Activated CD4-positive, alpha-beta T cell treated with anti-CD3 and anti-CD28 coated beads for 24 hours (primary cell): ENCODE measurements at places on chromosomes 2 and 18.

DNA sequence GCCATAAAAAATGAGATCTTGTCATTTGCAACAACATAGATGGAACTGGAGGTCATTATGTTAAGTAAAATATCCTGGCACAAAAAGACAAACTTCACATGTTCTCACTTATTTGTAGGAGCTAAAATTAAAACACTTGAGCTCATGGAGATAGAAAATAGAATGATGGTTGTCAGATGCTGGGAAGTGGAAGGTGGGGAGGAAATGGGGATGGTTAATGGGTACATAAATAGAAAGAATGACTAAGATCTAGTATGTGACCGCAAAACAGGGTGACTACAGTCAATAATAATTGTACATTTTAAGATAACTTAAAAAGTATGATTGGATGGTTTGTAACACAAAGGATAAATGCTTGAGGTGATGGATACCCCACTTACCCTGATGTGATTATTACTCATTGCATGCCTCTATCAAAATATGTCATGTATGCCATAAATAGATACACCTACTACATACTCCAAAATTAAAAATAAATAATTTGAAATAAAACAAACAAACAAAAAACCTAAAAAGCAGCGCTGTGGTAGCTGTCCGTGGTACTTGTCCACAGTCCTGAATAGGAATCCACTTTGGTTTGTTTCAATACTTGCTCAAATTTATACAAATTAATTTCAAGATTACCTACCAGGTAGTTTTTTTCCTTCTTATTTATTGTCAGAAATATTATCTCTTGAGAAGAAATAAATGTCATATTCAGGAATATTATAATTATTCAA is 224.5 kb downstream of the DLGAP1 start:
- no peak for DNase-seq

GRCh38 chr18:76806301-76806700 is 16.1 kb upstream of the ZNF236 start:
- no peak for DNase-seq

GRCh38 chr2:164976301-164976700 is 21.0 kb upstream of the SLC38A11 start:
- DNase-seq: no peak

- DNase-seq: no peak
Measured at GRCh38 chr2:8053216-8053615, 628.6 kb upstream of the ID2 start.

GRCh38 chr2:25372405-25373268 is 30.9 kb upstream of the DNMT3A start:
- no peak for DNase-seq

GRCh38 chr2:45626387-45627221 is 15.5 kb upstream of the SRBD1 start:
- DNase-seq: no peak

DNA sequence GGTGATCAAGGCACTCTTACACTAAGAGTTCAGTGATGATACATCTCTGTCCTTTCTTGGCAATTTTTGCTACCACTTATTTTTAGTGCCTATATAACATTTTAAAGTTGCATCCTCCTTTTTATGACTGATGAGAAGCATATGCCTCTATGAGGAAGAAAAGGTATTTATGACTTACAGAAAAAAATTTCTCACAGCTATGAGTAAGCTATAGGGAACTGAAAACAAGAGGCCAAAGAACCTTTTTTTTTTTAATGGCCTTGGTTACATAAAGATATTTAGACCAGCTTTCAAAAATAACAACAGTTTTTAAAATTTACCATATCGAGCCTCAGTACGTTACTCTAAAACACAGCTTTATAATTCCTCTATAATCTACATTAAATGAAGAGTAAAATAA is 21.3 kb downstream of the MBD5 start:
- DNase-seq: no peak

- DNase-seq: peak; percentile 34
Measured at GRCh38 chr2:43224571-43225092, 1.8 kb downstream of the ZFP36L2 start.

DNA sequence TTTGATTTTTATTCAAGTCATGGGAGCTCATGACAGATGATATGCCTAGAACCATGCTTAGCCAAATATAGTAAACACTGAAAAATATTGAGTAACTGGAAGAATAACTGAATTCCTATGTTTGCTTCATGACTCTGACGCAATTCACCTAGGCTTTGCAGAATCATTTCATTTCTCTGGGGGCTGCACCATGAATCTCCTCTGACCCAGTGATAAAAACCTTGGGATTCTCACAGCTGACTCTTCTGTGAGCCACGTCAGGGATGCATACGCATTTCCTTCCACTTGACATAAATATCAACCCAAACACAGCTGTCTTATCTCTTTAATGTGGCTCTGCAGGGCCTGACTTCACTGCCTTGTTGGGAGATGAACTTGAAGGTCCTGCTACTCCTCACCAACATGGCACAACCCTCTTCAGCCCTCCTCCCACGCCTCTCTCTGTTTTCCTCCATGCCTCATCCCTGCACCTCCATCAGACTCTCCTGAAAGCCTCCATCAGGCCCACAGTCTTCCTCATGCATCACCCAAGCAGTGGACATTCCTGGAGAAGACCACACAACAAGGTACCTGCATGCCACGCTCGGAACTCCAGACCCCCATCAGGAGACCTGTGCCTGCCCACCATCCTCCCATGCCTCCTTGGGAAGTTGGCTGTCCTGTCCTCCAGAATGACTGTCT is 29.8 kb downstream of the COL6A3 start:
- no peak for DNase-seq

DNA sequence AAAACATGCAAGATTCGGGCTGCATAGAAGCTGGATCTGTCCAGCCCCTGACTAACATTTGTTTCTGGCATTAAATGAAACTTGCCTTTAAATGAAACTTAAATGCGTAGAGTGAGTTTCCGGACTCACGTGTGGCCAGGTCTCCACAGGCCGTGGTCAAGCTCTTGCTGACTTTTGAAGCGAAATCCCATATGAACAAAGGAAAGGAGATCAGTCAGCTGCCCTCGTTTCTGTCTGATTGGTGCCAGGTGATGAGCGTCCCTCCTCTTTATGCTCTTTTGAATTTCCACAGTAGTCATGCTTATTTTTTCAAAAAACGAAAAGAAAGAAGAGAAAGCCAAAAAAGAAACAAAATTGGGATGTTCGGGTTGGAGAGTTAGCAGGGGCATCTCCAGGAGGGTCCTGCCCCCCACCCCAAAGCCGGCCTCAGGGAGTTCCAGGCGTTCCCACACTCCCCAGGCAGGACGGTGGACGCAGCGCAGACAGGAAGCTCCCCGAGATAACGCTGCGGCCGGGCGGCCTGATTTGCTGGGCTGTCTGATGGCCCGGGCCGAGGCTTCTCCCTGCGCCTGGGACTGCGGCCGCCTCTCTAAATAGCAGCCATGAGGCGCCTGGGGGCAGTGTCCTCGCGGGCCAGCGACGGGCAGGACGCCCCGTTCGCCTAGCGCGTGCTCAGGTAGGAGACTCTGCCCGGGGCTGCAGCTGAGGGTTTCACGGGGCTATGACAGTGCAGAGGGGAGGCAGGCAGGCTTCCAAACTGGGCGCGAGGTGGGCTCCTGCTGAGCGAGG is at the start of gene COLEC11:
COLEC11 (plus strand) TSS at position 620 of the 789 bp plus-strand sequence. CDS start 9,229 bp downstream, outside the sequence.
- DNase-seq: no peak

- DNase-seq: no peak
Measured at GRCh38 chr2:209940936-209941335, 61.5 kb upstream of the RPE start.

DNA sequence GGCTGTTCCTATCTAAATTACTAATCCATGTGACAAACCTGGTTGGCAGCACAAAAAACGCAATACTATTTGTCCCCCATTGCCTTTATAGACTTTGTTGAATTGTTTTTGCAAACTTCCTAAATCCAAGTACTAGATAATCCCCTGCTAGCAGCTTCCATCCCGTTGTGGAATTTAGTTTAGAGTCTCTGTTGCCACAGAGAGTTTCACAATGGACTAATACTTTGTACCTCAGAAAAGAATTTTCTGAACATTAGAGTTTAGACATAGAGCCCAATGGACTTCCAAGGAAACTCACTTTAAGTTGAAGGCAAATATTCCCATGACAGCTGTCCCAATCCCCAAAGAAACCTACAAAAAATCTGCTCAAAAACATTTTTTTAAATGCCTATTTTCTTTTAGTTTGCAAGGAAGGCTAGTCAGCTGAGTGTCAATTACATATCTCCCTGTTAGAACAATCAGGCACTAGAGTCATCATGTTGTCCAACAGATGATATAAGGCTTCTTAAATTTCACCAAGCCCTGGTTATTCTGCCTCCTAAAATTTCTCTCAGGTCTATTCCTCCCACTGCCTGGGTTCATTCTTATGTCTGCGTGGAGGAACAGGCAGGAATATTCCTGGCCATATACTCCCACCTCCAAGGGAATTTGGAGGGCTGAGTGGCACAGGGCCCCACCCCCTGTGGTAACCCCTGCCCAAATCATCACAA is 27.2 kb downstream of the RNF152 start:
- no peak for DNase-seq

DNA sequence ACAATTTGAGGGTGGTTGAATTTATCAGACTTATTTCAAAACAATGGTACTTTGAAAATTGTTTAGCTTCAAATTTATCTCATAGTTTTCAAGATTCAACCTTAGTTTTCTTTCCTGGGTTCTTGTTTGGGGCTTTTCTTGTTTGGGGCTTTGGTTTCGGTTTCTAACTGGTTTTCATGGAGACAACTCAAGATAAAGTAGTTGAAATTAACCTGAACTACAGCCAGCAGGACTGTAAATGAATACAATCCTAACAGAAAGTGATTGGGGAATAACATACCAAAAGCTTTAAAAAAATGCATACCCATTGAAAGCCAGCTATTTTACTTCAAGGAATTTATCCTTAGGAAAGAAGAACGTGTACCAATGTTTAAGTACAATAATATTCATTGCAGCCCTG is 133.5 kb upstream of the SLC14A2 start:
- DNase-seq: no peak

DNA sequence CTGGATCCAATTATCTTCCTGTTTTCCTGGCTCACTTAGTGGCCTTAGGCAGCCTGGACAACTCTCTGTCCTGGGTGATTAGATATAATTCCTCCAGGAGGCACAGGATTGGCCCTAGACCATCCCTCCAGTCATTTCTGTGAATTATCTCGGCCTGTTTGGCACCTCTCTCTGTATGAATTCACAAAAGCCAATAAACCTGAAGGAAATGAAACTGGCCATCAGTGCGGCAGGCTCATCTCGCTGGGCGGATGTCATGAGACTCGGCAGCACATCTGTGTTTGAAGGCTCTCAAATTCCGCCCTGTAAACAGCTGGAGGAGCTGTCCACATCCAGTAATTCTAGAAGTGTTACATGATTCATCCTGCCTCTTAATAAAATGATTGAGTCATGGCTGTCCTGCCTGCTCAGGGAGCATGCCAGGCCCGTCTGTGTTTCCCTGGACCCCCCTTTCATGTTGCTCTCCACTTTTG is 38.6 kb downstream of the ACOXL start:
- DNase-seq: no peak

- DNase-seq: no peak
Measured at GRCh38 chr2:66240286-66240685, 194.6 kb upstream of the MEIS1 start.

DNA sequence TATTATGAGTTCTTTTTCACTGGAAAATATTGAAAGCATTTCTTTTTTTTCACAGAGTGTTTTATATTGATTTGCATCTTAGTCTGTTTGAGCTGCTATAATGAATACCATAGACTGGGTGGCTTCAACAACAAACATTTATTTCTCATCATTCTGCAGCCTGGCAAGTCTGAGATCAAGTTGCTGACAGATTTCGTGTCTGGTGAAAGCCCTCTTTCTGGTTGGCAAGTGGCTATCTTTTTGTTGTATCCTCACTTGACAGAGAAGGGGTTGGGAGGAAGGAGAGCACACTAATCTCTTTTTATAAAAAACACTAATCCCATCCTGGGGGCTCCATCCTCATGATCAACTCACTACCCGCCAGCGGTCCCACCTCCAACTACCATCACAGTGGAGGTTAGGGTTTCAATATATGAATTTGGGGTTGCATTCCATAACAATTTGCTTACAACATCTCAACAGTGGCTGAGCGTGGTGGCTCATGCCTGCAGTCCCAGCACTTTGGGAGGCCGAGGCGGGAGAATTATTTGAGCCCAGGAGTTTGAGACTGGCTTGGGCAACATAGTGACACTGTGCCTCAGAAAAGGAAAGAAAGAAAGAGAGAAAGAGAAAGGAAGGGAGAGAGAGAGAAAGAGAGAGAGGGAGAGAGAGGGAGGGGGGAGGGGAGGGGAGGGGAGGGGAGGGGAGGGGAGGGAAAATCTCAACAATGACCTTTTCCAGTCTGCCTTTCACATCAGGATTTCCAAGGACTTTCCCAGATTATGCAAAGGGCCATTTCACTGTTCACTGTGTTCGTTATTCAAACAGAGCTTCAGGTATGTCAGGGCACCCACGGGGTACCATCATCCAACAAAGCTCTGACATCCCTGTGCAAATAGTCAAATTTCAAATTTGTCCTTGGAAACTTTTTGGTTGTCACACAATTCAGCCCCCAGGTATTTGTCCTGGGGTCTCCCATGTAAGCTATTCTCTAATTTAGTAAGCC is 111.1 kb downstream of the AP1S3 start:
- no peak for DNase-seq

- no peak for DNase-seq
Measured at GRCh38 chr2:207619764-207620203, 5.4 kb downstream of the METTL21A start.

DNA sequence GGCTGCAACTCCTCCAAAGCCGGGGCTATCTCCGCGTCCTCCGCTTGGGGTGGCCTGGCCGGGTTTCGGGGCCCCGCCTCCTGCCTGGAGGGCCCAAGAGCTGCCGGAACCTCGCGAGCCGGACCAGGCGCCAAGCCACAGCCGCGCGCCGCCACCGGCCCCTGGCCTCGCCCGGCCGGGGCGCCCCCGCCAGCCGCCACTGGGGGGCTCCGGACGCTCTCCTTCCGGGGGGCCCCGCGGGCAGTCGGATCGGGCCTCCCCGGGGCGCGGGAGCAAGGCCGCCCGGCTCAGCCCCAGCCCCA is 17.4 kb upstream of the HAAO start:
- DNase-seq: peak; percentile 46

- no peak for DNase-seq
Measured at GRCh38 chr2:55364189-55365055, 55.2 kb downstream of the CCDC88A start.

DNA sequence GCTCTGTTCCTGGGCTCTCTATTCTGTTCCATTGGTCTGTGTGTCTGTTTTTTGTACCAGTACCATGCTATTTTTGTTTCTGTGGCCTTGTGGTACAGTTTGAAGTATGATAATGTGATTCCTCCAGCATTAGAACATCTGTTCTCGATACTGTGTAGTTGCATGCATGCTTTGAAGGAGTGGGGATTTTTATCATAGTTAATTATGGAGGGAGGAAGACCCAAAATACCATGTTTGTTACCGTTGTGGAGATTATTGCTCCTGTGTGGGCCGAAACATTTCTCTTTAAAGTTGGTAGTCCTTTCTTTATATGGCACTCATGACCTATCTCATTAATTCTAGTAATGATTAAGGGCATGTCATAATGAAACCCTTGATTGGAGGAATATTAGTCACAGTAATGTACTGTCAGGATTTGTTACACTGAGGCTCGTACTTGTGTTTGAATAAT is 87.6 kb downstream of the TTC27 start:
- no peak for DNase-seq

GRCh38 chr2:229653531-229653930 is 60.8 kb downstream of the DNER start:
- DNase-seq: no peak
